ENCODE measurements at places on chromosomes 16 and 17. TPM values are rescaled to one million over a fixed set of nuclear protein-coding genes. Genes with fewer than 3 reads are reported as not detected.

SLC13A5 gene
- 0.48 TPM for total RNA-seq

ABCA6 gene
- 106 TPM for total RNA-seq

C17orf107 gene
- total RNA-seq = 3.0 TPM

SLC13A2 gene
- 0.10 TPM for total RNA-seq

NCBP3 gene
- total RNA-seq = 27.5 TPM

TBC1D3H gene
- total RNA-seq = not detected

ZP2 gene
- total RNA-seq = not detected

TP53TG3C gene
- total RNA-seq = not detected

- DNase-seq = no peak
Measured at GRCh38 chr17:30290696-30291542, 825 bp downstream of the BLMH start.

DNA sequence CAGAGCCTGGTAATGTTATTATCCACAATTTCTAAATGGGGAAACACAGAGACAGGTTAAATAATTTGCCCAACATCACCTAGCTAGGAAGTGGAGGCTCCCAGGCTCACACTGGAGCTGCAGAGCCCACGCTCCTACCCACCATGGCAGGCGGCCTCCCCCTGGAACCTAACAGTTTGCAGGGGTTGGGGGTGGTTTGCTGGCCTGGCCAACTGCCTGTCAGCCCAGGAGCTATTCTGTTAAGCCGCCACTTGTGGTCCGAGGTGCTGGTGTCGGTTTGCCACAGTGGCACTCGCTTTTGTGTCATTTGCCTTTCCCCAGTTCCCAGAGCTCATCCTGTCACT lies 3.6 kb downstream of the PRCD start:
- DNase-seq = no peak

GRCh38 chr16:49311823-49312222 lies 30.2 kb upstream of the CBLN1 start:
- DNase-seq = no peak

GRCh38 chr17:29292992-29293889 lies 707 bp downstream of the NUFIP2 start:
- peak; percentile 92 for DNase-seq

GRCh38 chr16:65975049-65975708 lies 391.3 kb upstream of the CDH5 start:
- no peak for DNase-seq

- DNase-seq = peak; percentile 59
Measured at GRCh38 chr16:14013145-14013570, 58.0 kb upstream of the MRTFB start.

- DNase-seq = no peak
Measured at GRCh38 chr17:41103896-41104295, 1.3 kb upstream of the KRTAP4-9 start.

- DNase-seq = no peak
Measured at GRCh38 chr17:53996890-53997289, 174.2 kb downstream of the KIF2B start.

- no peak for DNase-seq
Measured at GRCh38 chr17:72404872-72405271, 284.1 kb downstream of the SOX9 start.

- no peak for DNase-seq
Measured at GRCh38 chr17:43931062-43931571, 11.2 kb downstream of the PPY start.

- no peak for DNase-seq
Measured at GRCh38 chr16:3182608-3183444, 5.2 kb upstream of the OR1F1 start.

GRCh38 chr17:64148699-64149098 lies 18.8 kb upstream of the ERN1 start:
- no peak for DNase-seq

DNA sequence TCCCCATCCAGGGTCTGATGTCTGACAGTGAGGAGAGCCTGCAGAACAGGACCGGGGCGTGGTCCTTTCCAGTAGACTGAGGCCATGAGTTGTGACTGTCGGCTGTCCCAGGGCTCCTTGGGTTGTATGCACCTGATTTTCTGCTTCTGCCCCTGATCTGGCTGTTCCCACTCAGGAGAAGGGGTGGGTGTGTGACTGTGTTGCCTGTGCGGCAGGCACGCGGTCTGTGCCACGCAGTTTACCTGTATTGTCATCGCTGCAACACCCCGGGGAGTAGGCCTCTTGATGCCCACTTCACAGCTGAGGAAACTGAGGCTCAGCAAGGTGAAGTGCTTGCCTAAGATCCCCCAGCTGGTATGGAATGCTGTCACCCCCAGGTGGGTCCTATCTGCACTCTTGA lies 1.4 kb downstream of the CRISPLD2 start:
- no peak for DNase-seq

DNA sequence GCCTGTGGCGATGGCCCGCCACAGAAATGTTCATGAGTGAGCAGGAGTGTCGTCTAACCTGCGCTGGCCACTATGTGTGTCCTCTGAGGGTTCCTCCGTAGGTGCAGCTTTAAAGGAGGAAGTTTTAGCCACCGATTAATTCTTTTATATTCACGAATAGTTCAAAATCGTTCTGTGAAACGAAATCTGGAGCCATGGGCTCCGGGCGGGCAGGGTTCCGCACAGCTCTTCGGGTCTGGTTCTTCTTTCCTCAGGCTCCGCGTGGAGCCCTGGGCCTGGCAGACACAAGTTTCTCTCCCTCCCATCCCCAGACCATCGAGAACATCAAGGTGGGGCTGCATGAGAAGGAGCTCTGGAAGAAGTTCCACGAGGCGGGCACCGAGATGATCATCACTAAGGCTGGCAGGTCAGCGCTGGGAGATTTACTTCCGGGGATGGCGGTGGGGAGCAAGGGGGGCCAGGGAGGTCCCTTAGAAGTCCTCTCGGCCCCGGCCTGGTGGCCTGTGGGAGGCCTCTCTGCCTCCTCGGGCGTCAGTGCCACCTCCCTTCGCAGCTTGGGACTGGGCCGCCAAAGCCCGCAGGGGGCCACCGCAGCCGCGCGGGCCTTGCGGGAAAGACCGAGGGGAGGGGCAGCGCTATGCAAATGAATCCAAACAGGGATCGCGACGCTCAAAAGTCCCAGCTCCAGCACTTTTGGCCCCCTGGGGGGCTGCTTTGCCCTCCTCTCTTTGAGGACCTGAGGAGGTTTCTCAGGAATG lies 5.2 kb downstream of the TBX4 start:
- DNase-seq = peak; percentile 75

DNA sequence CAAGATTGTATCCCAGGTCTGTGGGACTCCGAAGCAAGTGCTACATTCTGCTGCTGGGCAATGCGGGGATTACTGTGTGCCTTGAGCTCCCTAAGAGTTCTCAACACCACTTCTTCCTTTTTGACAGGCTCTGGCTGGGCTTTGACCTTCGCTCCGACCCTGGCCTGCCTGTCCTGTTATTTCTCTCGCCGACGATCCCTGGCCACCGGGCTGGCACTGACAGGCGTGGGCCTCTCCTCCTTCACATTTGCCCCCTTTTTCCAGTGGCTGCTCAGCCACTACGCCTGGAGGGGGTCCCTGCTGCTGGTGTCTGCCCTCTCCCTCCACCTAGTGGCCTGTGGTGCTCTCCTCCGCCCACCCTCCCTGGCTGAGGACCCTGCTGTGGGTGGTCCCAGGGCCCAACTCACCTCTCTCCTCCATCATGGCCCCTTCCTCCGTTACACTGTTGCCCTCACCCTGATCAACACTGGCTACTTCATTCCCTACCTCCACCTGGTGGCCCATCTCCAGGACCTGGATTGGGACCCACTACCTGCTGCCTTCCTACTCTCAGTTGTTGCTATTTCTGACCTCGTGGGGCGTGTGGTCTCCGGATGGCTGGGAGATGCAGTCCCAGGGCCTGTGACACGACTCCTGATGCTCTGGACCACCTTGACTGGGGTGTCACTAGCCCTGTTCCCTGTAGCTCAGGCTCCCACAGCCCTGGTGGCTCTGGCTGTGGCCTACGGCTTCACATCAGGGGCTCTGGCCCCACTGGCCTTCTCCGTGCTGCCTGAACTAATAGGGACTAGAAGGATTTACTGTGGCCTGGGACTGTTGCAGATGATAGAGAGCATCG lies 2.4 kb downstream of the SLC16A13 start:
- DNase-seq = no peak

- DNase-seq = no peak
Measured at GRCh38 chr16:68768771-68769170, 31.7 kb downstream of the CDH1 start.

GRCh38 chr17:12955521-12955920 lies 62.3 kb downstream of the ELAC2 start:
- no peak for DNase-seq

DNA sequence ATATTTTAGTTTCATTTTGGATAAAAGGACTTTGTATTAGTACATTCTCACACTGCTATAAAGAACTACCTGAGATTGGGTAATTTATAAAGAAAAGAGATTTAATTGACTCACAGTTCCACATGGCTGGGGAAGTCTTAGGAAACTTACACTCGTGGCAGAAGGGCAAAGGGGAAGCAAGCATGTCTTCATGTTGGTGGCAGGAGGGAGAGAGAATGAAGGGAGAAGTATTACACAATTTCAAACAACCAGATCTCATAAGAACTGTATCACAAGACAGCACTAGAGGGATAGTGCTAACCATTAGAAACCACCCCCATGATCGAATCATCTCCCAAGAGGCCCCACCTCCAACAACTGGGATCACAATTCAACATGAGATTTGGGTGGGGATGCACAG lies 142.9 kb downstream of the USP31 start:
- DNase-seq = no peak

- DNase-seq = no peak
Measured at GRCh38 chr17:13465678-13466077, 136.1 kb downstream of the HS3ST3A1 start.

- no peak for DNase-seq
Measured at GRCh38 chr17:55540414-55541091, 29.3 kb upstream of the SMIM36 start.

DNA sequence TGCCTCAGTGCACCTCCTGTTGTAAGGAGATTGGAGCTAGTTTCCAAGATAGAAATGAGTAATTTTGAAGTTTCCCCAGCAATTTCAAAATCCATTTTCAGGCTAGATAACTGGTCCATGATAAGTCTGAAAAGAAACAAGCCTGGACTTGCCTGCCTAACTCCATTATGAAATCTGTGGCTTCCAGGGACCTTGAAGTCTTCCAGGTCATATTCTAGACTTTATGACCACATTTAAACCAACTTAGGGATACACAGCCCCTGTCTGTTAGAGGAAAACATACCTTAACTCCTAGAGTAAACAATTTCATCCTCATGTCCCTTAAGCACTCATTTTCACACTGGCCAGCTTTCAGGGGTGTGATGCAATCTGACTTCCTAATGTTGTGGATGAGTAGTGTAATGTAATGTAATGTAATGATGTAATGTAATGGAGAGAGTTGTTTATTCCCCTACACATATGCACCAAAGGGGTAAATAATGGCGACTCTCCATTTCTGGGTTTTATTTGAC lies 96.7 kb upstream of the FAM20A start:
- no peak for DNase-seq

DNA sequence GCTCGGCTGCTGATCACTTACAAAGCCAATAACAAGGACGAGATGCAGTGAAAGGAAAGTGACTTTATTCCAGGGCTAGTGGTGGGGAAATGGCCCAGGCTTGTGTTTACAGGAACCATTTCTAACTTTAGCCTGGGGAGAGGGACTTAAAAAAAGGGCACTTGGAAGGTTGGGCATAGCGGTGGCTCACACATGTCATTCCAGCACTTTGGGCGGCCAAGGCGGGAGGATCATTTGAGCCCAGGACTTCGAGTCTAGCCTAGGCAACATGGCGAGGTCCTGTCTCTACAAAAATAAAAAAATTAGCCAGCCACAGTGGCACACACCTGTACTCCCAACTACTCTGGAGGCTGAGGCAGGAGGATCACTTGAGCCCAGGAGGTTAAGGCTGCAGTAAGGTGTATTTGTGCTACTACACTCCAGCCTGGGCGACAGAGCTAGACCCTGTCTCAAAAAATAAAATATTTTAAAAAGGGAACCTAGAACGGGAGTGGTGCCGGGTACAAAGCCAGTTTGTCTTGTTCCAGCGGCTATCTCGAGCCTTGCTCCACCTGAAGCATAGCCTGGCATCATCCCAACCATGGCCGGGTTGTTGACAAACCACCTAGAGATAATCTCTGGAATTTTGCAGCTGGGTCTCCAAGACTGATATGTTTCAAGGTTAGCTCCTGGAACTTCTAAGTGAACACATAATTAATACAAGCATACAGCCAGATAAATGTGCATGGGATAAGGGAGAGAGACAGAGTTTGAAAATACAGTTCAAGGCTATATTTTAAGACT lies 5.7 kb upstream of the TVP23A start:
- no peak for DNase-seq

DNA sequence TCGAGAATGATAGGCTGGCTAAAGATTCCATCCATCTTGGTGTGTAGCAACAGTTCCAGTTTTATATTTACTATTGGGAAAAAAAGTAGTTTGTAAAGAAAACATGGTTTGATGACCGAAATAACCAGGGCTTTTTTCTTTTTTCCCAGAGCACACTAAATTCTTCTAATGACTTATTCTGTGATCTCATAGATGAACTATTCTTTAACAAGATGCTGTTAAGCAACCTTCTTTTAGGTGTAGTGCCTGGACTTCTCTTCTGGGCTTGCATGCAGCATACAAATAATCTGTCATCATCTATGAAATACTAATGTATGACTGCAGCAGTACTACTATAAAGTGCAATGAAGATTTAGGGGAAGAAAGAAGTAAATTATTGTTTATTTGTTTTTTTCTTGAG lies 11.0 kb upstream of the CAPNS2 start:
- no peak for DNase-seq

DNA sequence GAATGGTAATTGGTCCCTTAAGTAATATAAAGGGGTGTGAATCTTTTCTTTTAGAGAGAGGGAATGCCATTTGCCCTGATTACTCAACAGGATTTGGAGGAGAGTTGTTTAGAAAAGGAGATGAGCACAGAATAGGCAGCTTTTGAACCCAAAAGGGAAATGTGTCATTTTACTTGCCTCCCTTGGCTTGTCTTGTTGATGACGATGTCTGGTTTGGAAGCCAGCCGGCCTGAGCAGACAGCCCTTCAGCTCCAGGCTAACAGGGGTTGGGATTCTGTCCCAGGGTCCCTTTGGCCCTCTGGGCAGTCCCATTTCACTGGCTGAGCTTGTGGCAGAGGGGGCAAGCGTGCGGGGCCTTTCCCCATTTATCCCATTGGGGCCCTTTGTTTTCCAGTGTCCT lies 22.3 kb upstream of the PRKAR1A start:
- DNase-seq = no peak

- no peak for DNase-seq
Measured at GRCh38 chr17:73362697-73363096, 50.9 kb upstream of the CDC42EP4 start.

DNA sequence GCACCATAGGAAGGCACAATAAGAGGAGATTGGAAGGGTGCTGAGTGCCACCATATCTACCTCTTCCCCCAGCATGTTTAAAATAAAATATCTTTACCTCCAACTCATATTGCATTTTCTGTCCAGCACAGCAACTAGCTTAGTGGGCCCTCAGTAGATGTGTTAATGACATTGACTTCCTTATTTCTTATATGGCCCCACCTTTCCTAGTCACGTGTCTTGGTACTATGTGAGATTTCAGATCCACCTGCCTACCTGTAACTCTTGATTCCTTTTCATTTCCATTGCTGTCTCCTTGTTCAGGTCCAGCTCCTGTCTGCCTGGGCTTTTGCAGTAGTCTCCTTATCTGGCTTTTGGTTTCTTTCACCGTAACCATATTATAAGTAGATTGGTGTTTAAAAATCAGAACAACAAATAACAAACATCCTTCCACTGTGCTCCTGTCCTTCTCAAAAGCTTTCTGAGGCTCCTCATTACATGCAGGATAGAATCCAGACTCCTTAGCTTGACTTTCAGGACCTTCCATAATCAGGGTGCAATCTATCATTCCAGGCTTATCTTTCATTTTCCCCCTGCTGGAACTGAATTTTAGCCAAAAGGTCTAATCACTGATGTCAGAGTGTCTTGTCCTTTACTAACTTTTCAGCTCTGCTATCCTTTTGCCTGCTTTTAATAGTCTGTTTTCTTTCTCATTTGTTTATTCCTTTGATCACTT lies 71.3 kb downstream of the FTO start:
- no peak for DNase-seq

Measured in mesenteric fat pad (tissue), 1 donor.